ENCODE measurements at places on chromosomes 11 and 22.

GRCh38 chr11:111684251-111684650 lies 81.9 kb downstream of the PPP2R1B start:
- no peak for DNase-seq

DNA sequence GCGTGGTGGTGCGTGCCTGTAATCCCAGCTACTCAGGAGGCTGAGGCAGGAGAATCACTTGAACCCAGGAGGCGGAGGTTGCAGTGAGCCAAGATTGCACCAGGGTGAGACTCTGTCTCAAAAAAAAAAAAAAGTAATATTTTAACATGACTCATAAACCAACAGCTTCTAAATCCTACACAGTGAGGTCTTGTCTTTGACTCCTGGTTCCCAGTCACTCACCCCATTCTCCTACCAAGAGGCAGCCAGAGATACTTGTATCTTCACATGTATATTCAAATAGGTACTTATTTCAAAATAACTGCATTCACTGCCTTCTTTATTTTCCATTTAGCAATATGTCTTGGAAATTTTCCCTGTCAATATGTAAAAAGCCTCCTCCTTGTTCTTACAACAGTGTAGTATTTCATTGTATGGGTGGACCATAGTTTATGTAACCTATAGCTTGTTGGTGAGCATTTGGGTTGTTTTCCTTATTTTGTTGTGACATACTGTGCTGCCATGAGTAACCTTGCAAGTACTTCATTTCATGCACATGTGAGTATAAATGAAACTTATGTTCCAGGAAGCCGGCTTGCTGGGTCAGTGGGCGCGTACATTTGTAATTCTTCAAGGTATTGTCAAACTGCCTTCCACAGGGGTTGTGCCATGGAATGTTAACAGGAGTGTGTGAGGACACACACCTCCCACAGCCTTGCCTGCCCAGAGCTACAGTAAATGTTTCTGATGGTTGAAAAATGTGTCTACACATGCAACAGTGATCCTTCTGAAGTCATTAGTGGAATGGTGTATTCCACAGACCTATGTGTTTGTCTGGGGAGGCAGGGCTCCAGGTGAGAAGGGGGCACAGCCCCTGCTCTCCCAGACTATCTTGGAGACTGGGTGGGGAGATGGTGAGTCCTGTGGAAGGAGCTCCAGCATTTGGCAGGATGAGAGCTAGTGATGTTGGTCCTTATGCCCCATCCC lies 47.9 kb downstream of the OSBP2 start:
- DNase-seq = no peak

DNA sequence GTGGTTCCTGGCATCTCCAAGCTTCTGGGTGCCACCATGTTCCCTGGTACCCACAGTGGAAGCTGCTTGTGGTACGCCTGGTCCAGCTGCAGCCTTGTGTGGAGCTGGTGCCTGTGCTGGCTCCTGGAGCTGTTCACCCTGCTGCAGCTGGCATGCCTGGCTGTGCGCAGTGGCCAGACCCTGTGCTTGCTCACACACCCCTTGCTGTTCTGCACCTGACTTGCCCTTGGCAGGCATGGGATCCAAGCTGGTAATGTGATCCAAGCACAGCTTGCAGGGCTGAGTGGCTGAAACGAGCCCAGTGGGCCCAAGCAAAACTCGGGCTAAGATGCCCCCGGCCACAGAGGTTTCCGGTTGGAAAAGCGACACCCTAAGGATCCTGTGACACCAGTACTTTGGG lies 104.7 kb upstream of the CLMP start:
- no peak for DNase-seq

DNA sequence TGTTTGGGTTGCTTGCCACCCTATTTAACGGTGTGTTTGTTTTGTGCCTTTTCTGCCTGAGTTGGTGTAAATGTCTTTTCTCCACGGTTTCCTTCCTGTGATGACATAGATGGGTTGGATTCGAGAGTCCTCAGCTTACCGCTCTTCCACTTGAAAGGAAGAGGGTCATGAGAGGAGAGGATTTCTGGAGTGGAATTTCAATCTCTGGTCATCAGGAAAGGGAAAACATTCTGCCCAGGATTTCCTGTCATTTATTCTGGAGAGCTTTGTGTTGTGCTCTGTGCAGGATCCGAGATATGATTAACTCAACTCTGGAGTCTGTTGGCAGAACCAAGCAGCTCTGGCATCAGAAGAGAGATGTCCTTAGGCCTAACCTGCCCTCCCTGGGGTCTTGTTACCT lies 605.2 kb downstream of the NTM start:
- no peak for DNase-seq

DNA sequence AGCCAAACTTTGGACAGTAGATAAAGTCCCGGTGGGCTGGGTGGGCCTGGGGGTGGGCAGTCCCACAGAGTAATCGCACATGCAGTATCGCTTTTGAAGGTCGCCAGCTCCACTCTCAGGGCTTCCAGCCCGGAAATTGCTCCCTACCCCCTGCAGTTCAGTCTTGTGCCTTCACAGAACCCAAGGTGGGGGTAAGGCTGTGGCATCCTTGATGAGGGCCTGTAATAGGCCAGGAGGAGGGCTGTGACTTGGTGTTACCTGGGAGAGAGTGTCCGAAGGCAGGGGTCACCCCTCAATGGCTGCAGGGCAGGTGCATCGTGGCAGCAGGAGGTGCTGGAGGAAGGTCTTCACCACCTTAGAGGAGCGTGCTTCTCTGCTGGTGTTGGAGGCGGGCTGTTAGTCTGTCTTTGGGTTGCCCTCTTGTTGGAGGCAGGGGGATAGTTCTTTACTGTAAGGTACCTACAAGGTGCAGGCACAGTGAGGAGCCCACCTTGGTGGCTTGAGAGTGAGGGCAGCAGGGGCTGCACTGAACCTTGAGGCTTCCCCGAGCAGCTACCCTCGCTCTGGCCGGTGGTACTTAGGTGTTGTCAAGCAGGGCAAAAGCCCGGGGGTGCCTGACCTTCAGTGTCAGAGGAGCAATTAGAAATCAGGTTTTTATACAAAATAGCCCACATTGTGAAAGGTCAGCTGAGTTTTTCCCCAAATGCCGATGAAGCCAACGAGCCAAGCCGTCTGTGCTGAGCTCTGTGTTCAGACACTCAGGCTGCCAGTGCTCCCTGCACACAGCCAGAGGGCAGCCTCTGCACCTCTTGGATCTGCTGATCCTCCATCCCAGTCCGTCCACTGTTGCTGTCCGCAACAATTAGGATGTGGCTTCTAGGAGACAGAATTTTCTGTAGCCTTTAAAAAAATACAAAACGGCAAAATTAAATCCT lies 21.9 kb downstream of the SAMM50 start:
- no peak for DNase-seq

DNA sequence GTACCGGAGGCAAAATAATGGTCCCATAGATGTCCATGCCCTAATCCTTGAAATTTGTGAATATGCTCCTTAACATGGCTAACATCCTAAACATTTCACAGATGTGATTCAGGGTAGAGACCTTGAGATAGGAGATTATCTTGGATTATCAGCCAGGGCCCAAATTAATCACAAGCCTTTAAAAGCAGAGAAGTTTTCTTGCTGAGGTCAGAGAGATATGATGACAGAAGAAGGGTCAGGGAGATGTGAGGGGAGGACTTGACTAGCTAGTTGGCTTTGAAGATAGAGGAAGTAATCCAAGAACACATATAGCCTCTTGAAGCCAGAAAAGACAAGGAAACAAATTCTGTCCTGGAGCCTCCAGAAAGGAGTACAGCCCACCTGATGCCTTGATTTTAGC lies 19.1 kb upstream of the FDX1 start:
- DNase-seq = no peak

DNA sequence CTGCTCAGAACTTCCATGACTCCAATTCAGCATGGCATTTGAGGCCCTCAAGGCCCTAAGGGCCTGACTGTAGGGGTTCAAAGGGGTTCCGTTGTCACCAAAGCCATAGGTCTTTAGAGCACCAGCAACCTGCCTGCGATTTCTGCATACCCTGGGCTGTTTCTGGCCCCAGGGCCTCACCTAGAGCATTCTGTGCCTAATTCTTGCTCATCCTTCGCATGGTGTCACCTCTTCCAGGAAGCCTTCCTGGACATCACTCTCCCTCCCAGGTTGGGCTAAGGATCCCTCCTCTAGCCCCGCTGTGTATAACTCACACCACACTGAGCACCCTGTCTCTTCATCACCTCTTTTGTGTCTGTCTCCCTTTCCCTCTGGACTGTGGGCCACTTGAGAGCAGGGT lies 194.3 kb downstream of the CEP164 start:
- DNase-seq = no peak

GRCh38 chr11:67301313-67301921 lies 1.9 kb upstream of the SSH3 start:
- DNase-seq = no peak

DNA sequence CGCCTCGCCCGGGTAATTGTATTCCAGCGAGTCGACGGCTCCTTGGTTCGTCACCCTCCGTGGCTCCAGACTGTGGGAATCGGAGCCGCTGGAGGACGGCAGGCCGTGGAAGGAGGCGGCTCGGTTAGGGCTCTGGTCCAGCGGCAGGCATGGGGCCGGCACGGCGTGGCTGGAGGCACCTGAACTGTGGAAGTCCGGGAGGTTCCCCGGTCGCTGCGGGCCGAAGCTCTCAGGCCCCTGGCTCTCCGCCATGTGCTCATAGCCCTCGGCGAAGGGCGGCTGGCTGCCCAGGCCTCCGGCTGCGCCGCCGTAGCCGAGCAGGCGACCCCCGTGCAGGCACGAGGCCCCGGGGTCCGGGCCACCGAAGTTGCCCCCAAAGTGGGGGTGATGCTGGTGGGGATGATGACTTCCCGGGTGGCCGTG lies 1.7 kb downstream of the MN1 start:
- DNase-seq = no peak

GRCh38 chr11:45805305-45806071 lies 539 bp downstream of the SLC35C1 start:
- peak; percentile 66 for DNase-seq

- DNase-seq = no peak
These were observed 18.2 kb upstream of the OR10W1 start for GRCh38 chr11:58286249-58286648.

GRCh38 chr11:112929432-112929831 lies 31.8 kb upstream of the NCAM1 start:
- no peak for DNase-seq

DNA sequence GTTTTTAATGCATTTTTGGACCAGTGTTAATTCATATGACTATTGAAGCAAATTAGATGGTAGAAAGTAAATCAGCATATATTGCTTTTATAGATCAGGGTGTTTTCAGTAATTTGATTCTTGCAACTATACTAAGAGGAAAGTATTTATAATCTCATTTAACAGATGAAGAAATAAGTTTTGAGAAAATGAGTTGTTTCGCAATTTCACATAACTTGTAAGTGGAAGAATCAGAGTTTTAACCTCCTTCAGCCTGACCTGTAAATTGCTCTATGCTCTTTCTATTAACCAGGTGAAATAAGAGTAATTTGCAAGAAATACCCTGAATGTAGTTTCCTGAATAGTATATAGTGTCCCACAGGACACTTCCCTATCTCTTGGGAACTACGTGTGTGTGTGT lies 1106.8 kb upstream of the RAG2 start:
- no peak for DNase-seq

GRCh38 chr11:111945198-111945597 lies 8.1 kb downstream of the DIXDC1 start:
- DNase-seq = no peak

DNA sequence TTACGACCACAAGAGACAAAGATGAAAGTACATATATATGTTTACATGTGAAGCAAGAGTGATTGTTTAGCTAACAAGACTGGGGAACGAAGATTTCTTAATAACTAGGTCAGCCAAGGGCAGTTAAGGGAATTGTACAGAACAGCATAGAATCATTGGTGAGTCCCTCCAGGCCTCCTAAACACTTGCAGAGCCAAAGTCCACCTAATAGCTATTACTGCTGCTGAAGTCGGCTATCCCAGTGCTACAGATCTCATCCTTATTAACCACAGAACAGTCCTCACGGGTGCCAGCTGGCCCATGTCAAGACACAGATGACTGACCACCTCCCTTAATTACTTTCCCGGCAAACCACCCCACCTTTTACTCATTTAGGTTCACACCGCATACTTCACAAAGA lies 68.5 kb upstream of the OPCML start:
- no peak for DNase-seq

- peak; percentile 84 for DNase-seq
These were observed 1.2 kb upstream of the ARHGEF12 start for GRCh38 chr11:120334894-120335462.

DNA sequence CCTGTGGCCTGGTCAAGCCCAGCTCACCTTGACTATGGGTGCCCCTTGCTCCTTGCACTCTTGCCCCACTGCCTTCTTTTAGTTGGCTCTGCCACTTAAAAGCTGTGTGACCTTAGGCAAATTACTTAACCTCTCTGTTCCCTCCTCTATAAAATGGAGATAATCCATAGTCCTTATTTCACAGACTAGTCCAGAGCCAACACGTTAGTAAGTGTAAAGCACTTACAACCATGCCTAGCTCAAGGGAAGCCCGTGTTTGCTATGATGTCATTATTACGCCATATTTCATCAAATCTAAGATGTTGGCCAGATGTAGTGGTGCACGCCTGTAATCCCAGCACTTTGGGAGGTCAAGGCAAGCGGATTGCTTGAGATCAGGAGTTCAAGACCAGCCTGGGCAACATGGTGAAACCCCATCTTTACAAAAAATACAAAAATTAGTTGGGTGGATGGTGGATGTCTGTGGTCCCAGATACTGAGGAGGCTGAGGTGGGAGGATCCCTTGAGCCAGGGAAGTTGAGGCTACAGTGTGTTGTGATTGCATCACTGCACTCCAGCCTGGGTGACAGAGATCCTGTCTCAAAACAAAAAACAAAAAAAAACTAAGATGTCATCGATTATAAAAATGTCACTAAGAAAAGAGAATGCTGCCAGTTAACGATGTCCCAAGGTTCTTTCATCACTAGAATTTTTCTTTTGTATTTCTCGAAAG lies 2.3 kb upstream of the CCDC88B start:
- DNase-seq = no peak

DNA sequence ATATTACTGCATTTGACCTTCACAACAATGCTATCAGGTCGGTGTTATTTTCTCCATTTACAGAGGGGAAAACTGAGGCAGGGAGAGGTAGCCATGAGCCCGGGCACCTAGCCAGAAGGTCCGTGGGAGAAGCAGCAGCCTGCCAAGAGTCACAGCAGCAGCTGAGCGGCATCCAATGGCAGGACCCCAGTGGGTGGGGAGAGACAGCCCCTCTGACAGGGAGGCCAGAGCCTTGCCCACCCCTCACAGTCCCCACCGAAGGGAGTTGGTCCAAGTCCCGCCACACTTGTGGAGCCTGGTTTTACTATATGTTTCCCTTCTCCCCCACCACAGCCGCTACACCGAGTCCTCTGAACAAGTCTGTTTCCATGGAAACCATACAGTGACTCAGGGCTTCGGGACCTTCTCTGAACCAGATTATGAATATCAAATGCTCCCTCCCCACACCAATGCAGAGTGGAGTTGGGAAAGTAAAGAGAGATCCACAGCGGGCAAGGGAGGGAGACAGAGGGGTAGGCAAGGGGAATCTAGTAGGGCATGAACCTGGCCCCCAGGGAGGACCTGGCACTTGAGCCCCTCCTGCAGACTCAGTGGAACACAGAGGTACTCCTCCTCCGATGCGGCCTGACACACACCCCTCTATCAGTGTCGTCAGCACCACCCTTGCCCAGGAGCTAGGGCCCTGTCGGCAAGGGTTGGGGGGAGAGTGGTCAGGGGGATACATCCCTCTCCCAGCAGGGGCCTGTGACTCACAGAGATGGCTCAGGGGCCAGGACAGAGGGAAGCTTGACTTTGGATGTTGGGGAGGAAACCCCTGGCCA lies 2.5 kb downstream of the CHST1 start:
- peak; percentile 66 for DNase-seq

All from hindlimb muscle (tissue), 1 donor.